ENCODE measurements at places on chromosomes 6 and 20.

- DNase-seq: no peak
Measured at GRCh38 chr6:64889144-64889543, 817.9 kb downstream of the EYS start.

- DNase-seq: peak; percentile 56
Measured at GRCh38 chr20:50569864-50570836, 60.0 kb downstream of the PTPN1 start.

DNA sequence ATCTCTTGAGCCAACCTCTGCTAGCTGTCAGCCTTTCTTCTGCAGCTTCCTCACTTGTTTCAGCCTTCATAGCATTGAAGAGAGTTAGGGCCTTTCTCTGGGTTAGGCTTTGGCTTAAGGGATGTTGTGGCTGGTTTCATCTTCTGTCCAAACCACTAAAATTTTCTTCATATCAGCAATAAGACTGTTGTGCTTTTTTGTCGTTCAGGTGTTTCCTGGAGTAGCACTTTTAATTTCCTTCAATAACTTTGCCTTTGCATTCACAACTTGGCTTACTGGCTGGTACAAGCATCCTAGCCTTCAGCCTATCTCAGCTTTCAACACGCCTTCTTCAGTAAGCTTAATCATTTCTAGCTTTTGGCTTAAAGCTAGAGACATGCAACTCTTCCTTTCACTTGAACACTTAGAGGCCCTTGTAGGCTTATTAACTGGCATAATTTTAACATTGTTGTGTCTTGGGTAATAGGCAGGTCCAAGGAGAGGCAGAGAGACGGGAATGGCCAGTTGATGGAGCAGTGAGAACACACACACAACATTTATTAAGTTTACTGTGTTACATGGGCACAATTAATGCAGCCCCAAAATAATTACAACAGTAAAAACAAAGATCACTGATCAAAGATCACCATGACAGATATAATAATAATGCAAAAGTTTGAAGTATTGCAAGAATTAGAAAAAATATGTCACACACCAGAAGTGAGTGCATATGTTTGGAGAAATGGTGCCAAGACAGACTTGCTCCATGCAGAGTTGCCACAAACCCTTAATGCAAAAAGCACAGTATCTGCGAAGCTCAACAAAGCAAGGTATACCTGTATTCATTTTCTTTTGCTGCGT lies 98.6 kb downstream of the HIVEP1 start:
- DNase-seq: no peak

DNA sequence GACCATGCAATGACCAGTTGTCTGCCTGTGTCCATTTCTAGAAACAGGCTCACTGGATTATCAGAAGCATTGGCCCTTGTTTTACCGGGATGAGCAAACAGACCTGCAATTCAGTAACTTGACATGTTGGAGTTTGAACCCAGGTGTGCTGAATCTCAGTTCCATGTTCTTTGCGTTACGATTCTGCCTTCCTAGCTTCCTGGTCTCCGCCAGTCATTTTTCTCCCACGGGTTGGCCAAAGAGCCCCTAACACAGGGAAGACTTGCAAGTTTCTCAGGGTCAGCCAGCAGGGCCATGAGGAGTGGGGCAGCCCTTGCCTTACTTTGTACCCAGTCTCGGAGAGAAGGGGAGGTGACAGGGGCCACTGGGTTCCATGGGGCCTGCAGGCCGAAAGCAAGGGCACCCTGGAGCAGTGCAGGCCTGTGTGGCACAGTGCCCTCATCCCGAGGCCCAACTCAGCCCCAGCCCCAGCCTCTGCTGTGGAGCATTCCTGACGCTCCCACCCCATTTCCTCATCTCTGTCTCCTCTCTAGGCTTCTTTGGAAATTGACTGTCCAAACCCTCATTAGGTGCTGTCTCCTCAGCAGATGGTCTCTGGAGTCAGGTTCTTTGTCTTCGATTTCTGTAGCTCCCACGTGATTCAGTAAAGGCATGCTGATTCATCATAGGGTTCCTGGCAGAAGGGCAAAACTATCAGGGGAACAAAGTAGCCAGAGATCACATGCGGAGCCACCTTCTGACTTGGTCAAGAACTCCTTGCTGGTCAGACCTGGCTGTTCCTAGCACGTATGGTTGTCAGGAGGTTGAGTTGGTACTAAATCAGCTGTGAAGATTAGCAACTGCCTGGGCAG lies 23.6 kb downstream of the CDS2 start:
- no peak for DNase-seq

- DNase-seq: no peak
Measured at GRCh38 chr6:151762817-151763216, 44.7 kb upstream of the ESR1 start.

Data from neural progenitor cell (in vitro differentiated cells).